ENCODE measurements at places on chromosomes 12 and 14.

GRCh38 chr14:85788470-85789233 is 258.7 kb downstream of the FLRT2 start:
- DNase-seq: no peak

- DNase-seq: no peak
Measured at GRCh38 chr12:51388846-51389245, 2.4 kb downstream of the GALNT6 start.

- peak; percentile 87 for DNase-seq
Measured at GRCh38 chr14:70886421-70887206, 20.6 kb upstream of the PCNX1 start.

- no peak for DNase-seq
Measured at GRCh38 chr12:131132118-131132892, 178.6 kb downstream of the ADGRD1 start.

- DNase-seq: no peak
Measured at GRCh38 chr14:26577711-26578110, 20.1 kb downstream of the NOVA1 start.

GRCh38 chr12:108685469-108686260 is 45.7 kb downstream of the CORO1C start:
- DNase-seq: no peak

DNA sequence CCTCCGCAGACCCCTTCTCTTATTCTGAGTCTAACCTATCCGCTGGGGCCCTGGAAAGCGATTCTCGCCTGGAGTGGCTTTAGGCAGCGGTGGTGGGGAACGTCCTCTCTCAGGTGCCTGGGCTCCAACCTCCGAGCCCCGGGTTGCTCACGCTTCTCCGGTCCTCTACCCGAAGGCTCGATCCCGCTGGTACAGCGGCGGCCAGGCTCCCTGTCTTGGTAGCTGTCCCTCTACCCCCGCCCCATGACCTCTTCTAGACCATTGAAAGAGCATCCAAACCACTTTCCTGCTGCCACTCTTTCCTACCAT is 505 bp upstream of the HEBP1 start:
- no peak for DNase-seq

- no peak for DNase-seq
Measured at GRCh38 chr12:112303004-112303403, 79.2 kb downstream of the HECTD4 start.

- DNase-seq: no peak
Measured at GRCh38 chr14:26218861-26219260, 379.0 kb downstream of the NOVA1 start.

DNA sequence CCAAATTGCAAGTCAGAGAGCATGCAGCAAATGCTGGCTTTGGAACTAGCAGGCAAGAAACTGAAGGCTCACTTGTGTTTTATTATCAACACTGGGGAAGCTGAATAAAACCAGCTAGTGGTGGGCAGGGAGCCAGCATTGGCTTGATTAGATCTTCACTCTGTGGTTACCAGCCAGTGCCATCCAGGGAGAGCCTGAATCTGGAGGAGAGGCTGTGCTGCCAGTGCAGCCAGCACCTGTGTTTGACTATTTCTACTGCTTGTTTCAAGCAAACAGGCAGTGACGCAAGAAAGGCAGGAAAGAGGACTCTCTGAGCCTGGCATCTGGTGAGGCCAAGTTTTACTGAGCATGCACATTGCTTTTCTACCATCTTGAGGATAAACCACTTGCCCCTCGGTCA is 247.0 kb downstream of the PHLDA1 start:
- peak; percentile 35 for DNase-seq

DNA sequence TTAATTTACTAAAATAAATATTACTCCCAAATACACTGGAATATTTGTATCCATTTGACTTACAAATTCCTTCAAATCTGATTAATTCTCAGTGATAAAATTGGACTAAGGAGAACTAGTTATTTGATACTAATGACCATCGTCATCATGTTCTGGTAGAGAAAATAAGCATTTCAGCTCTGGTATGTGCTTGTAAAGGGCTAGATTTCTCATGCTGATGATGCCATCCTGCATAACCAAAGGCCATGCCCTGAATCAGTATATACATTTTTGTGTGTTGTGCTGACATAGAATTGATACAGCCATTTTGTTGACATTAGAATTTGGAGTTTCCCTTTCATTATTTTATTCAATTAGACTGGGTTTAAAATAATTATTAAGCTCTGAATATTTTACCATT is 148.9 kb downstream of the PCNX1 start:
- no peak for DNase-seq

- no peak for DNase-seq
Measured at GRCh38 chr12:3730111-3730510, 22.8 kb downstream of the CRACR2A start.

- no peak for DNase-seq
Measured at GRCh38 chr12:130800312-130800711, 38.7 kb downstream of the STX2 start.

DNA sequence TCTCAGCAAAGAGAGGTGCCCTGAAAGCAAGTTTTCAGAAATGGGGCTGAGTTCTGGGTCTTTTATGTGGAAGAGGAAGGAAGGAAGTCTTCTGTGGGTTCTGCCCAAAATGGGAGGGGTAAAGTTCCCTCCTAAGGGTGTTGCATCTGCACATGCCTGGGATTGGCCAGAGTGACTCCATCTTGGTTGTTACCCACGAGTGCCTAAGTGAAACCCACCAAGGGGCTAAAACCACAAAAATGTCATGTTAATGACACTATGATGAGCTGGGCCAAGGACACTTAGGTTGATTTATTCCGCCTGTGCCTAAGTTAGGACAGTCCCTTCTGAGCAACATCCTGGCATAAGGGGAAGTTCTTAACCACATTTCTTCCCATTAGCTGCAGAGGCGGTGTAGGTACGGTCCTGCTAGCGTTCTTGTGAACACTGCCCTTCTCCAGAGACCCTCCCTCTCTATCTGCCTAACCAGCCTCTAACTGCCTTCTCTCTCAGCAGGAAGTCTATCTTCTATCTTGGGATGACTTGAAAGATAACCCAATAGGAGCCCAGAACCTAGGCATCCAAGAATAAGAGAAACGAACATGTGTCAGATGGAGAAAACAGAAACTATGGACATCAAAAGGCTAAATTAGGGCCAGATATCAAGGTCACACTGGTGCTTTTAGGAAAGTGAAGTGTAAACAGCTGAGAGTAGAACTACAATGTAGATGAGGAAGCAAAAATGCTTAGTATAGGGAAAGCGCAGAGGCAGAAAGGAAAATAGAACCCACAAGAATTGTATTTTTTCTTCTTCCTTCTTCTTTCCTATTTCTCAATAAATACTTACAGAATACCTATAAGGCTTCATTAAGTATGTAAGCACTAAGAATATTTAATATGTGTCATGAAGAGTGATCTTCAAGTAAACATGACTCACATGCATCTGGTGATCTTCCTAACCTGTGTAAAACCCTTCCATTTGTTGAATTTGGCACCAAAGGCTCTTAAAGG is 104.2 kb upstream of the AMN1 start:
- peak; percentile 96 for DNase-seq

GRCh38 chr12:124740691-124741137 is 123.0 kb downstream of the SCARB1 start:
- DNase-seq: peak; percentile 17

- DNase-seq: no peak
Measured at GRCh38 chr14:86858591-86858990, 1134.4 kb downstream of the GALC start.

DNA sequence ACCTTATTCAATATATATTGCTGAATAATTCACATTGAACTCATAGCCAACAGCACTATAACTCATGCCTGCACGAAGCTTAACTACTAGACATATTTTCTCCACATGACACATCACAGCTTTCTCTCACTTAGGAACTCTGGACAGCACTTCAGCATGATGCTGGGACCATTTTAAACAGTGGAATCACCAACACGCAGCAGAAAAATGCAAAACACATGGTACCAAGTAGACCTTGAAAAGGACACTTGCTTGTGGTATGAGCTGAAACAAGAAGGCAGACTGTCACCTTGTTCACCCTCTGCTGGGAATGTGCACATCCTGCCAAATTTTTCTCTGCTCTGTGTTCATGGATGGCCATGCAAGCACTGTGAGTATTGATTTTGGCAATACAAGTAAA is 34.8 kb upstream of the CD9 start:
- no peak for DNase-seq

DNA sequence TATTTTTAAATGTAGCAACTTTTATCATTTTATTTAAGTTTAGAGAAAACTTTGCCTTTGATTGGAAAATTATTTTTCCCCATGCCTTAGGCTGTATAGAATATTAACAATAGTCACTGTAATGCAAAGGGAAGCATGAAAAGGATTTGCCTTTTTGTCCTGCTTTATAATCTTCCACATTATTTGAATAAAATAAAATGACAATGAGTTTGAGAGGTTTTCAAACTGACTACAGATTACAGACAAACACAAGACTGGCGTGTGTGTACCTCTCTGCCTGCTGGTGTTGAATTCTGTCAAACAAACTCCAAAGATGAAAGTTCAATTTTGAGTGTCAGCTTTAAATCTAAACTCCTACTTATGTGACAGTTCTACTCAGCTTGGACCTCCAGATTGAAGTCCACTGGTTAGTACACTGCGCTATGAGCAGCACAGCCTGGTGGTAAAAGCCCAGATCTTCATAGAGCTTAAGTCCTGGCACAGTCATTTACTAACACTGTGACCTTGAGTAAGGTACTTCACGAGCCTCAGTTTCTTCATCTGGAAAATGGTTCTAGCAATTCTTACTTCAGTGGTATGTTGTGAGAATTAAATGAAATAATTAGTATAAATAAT is 98.3 kb upstream of the CPNE8 start:
- DNase-seq: no peak

GRCh38 chr14:31988244-31988643 is 88.9 kb upstream of the ARHGAP5 start:
- no peak for DNase-seq

GRCh38 chr12:65961190-65962035 is 137.1 kb downstream of the HMGA2 start:
- DNase-seq: no peak

GRCh38 chr12:120879102-120879501 is 25.1 kb downstream of the SPPL3 start:
- no peak for DNase-seq

- no peak for DNase-seq
Measured at GRCh38 chr14:34257505-34257904, 204.5 kb downstream of the SPTSSA start.

- no peak for DNase-seq
Measured at GRCh38 chr12:46977871-46978375, 101.5 kb upstream of the PCED1B start.

DNA sequence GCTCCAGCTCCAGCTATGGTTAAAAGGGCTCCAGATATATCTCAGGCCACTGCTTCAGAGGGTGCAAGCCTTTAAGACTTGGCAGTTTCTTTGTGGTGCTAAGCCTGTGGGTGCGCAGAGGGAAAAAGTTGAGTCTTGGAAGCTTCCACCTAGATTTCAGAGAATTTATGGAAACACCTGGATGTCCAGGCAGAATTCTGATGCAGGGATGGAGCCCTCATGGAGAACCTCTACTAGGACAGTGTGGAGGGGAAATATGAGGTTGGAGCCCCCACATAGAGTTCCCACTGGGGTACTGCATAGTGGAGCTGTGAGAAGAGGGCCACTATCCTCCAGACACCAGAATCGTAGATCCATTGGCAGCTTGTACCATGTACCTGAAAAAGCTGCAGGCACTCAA is 69.9 kb downstream of the SDR9C7 start:
- DNase-seq: no peak

DNA sequence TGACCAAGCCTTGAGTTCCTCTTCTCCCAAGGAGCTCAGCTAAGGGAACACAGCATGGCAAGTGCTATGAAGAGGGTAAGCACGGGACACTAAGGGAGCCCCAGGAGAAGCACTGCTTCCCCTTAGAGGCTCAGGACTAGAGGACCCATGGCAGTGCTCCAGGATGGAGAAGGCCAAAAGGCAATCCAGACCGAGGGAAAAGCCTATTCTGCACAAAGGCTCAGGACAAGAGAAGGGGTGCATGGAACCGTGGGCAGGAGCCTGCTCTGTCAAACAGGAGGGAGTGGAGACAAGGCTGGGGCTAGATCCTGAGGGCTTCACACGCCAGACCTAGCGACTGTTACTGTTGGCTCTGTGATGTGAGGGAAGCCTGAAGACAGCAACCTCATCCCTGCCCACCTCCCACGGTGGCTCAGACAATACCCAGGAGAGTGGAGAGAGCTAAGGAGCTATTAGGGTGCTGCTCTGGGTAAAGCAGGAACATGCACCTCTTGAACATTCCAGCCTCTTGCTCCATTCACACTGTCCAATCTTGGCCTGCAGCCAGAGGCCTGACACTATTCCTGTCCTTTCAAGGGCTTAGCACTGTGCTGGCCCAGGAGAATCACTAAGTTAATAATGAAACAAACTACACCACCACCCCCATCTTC is 24.2 kb downstream of the OTUB2 start:
- no peak for DNase-seq

- DNase-seq: no peak
Measured at GRCh38 chr12:92597997-92598396, 104.8 kb upstream of the PLEKHG7 start.

DNA sequence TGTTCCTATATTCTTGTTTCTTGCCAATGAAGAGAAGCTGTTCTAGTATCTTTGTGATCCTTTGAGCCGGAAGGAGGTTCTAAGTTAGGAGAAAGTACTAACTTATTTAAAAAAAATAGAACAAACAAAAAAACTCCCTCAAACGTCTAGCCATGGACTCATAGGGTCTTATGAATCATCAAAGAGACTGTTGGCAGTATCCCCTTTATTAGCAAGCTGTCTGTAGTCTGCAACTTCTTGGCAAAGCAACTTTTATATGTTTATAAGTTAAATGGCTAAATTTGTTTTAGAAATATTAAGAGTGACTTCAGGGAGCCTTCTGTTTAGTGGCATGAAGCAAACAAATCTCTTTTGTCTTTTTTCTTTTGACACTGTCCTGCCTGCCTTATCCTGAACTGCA is 291.9 kb downstream of the FUT8 start:
- no peak for DNase-seq

GRCh38 chr14:32683679-32684078 is 255.0 kb upstream of the NPAS3 start:
- DNase-seq: no peak

DNA sequence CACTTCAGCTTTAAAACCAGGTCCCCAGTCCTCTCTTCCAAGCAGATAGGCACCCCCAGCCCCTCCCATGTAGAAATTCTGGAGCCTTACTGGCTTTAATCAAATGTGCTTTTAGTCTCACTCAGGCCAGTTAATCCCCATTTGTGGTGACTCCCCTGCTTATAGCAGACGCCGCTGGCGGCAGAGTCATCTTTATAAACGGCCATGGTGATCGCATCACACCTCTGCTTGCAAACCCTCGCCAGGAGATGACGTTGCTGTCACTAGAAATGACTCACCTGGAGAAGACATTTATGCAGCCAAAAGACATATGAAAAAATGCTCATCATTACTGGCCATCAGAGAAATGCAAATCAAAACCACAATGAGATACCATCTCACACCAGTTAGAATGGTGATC is 369.3 kb downstream of the VRK1 start:
- DNase-seq: no peak
